ENCODE measurements at places on chromosomes 5 and 9. TPM values are rescaled to one million over a fixed set of nuclear protein-coding genes. Genes with fewer than 3 reads are reported as not detected.

RLN1 gene
- total RNA-seq: 0.84 TPM

CFAP157 gene
- total RNA-seq: 0.16 TPM

DNA sequence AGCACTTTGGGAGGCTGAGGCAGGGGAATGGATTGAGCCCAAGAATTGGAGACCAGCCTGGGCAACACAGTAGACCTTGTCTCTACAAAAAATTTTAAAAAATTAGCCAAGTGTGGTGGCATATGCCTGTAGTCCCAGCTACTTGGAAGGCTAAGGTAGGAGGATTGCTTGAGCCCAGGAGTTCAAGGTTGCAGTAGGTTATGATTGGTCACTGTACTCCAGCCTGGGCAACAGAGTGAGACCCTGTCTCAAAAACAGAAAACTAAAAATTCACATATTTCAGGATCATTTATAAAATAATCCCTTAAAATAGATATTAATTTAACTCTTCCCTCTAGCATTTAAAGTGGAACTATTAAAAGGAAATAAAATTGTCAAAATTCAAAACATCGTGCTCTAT is 3.4 kb downstream of the FCHO2 start:
- peaks cover 30% of the 10 kb centered on the region for H3K4me1 ChIP-seq
- no peaks in the 10 kb centered on the region for H3K36me3 ChIP-seq
- H3K27me3 ChIP-seq: peaks cover 4% of the 10 kb centered on the region
- no peak for DNase-seq

PCDHB5 gene
- 3.0 TPM for total RNA-seq

DNA sequence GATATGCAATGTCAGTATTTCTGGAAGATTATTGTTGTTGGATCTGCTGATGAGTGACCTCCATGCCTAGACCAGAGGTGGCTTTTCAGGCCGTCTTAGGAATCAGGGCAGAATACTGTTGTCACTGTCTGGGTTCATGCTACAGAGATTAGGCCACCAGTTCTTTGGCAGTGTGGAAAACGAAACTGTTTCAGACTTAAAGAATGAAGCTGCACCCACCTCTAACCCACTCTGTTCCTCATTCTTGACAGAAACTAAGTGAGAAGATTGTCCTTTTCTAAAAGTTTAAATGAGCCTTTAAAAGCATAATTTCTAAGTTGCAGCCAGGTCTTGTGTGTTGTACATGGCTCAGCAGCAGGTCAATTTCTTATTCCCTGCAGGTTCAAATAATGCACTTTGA is 444.3 kb downstream of the ENC1 start:
- no peak for DNase-seq
- no peak overlapping the region for H3K4me3 ChIP-seq
- H3K4me1 ChIP-seq: peaks cover 21% of the 10 kb centered on the region
- H3K27ac ChIP-seq: no peak overlapping the region
- no peaks in the 10 kb centered on the region for H3K36me3 ChIP-seq

GFI1B gene
- total RNA-seq: not detected

DNA sequence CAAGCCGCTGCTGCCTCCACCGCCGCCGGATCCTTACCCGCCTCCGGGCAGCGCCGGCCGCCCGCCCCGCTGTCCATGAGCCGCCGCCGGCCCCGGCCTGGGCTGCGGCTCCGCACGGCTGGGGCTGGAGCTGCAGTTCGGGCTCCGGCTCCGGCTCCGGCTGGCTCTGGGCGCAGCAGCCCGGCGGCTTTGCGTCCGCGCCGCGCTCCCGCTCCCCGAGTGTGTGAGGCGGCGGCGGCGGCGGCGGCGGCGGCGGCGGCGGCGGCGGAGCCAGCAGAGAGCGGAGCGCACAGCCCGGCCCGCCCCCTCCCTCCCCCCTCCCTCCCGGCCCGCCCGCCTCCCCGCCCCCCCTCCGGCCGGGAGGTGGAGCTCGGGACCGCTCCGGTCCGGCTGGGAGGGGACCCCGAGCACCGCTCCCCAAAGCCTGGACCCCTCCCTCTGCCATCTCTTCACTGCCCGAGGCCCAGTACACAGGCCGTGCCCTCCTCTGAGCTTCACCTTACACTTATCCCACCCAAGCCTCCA is at the start of gene PCDH1:
PCDH1 (minus strand) TSS at position 225 of the 525 bp plus-strand sequence; CDS start at position 77, 148 bp downstream.
- H3K4me1 ChIP-seq: peaks cover 73% of the 10 kb centered on the region
- H3K27me3 ChIP-seq: peaks cover 58% of the 10 kb centered on the region
- peak within 1 kb of the TSS; percentile 30 for H3K27ac ChIP-seq

SEMA5A gene
- 31.9 TPM for total RNA-seq

NUTM2F gene
- total RNA-seq: 0.09 TPM

DNA sequence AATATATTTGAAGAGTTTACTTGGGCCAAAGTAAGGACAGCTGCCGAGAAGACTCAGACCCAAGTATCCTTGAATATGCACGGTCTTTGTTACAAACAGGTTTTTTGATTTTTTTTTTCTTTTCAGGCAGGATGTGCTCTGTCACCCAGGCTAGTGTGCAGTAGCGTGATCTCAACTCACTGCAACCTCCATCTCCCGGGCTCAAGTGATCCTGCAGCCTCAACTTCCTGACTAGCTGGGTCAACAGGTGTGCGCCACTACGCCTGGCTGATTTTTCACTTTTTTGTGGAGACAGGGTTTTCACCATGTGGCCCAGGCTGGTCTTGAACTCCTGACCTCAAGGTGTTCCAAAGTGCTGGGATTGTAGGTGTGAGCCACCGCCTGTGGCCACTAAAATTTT is 27.4 kb downstream of the JMY start:
- H3K27me3 ChIP-seq: no peaks in the 10 kb centered on the region
- no peak overlapping the region for H3K27ac ChIP-seq
- H3K4me3 ChIP-seq: no peak overlapping the region
- no peaks in the 10 kb centered on the region for H3K36me3 ChIP-seq
- DNase-seq: no peak
- H3K4me1 ChIP-seq: peaks cover 11% of the 10 kb centered on the region

- no peak overlapping the region for H3K4me3 ChIP-seq
- peaks cover 5% of the 10 kb centered on the region for H3K4me1 ChIP-seq
- no peak for DNase-seq
- no peaks in the 10 kb centered on the region for H3K27me3 ChIP-seq
- H3K27ac ChIP-seq: no peak overlapping the region
- no peaks in the 10 kb centered on the region for H3K36me3 ChIP-seq
Observed at GRCh38 chr5:65866837-65867521, 59.4 kb upstream of the ERBIN start.

- peaks cover 7% of the 10 kb centered on the region for H3K4me1 ChIP-seq
- peaks cover 30% of the 10 kb centered on the region for H3K36me3 ChIP-seq
- no peak for DNase-seq
- no peaks in the 10 kb centered on the region for H3K27me3 ChIP-seq
Observed at GRCh38 chr9:97293207-97293721, 14.2 kb upstream of the CCDC180 start.

DNA sequence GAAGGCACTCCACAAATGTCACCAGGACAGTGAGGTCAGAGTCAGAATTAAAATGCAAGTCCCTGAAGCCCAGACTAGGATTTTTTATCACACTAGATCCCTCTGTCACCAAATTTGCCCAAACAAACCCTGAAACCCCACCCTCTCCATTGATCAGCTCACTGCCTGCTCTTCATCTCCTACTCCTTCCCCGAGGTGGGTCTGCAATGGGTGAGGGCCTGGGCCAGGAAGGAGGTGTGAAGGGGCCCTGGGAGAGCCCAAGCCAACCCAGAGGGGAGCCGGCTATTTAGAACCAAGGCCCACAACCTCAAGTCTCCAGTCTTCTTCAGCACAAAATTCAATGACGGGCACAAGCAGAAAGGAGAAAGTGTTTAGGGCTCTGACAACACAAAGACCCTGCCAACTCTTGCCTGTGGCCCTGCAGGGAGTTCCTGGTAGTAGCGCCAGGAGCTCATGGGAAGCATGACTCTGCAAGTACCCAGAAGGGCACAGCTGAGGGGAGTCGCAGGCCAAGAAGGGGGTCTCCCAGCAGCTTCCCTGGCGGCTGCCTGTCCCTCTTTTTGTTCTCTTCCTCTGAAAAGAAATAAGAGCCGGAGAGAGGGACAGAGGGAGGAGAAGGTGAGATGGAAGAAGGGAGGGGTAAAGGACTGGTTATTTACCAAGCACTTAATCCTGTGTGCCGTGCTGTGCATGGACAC is 5.5 kb downstream of the FOXI1 start:
- no peaks in the 10 kb centered on the region for H3K27me3 ChIP-seq
- DNase-seq: no peak
- H3K4me3 ChIP-seq: no peak overlapping the region
- peaks cover 12% of the 10 kb centered on the region for H3K4me1 ChIP-seq

- H3K4me1 ChIP-seq: peaks cover 23% of the 10 kb centered on the region
- H3K27ac ChIP-seq: peak overlapping the region; percentile 93
- peak; percentile 29 for DNase-seq
- H3K36me3 ChIP-seq: no peaks in the 10 kb centered on the region
- no peaks in the 10 kb centered on the region for H3K27me3 ChIP-seq
Observed at GRCh38 chr5:180116077-180116999, 44.8 kb upstream of the RNF130 start.

DNA sequence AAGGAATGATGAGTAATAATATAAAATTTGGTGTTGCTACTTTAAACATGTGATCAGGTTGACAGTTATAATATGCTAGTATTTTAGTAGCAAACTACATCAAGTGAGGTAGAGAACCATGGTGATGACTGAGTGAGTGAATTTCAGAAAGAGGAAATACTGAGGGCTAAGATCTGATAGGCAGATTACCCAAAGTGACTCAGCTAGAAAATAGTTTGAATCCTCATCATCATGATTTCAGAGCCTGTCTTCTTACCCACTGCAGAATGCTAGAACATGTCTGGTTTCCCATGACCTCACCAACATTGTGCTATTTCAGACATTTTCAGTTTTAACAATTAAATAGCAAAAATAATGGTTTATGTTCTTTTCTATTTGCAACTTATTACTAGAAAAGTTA is 602.1 kb downstream of the TAF11L14 start:
- no peak overlapping the region for H3K27ac ChIP-seq
- no peaks in the 10 kb centered on the region for H3K4me1 ChIP-seq
- H3K27me3 ChIP-seq: no peaks in the 10 kb centered on the region
- no peak for DNase-seq
- no peak overlapping the region for H3K4me3 ChIP-seq

FAM78A gene
- total RNA-seq: 4.4 TPM

- H3K36me3 ChIP-seq: no peaks in the 10 kb centered on the region
- H3K4me1 ChIP-seq: peaks cover 11% of the 10 kb centered on the region
- H3K27me3 ChIP-seq: no peaks in the 10 kb centered on the region
- peak overlapping the region; percentile 6 for H3K27ac ChIP-seq
Observed at GRCh38 chr5:5306696-5307095, 115.8 kb upstream of the ICE1 start.

DNA sequence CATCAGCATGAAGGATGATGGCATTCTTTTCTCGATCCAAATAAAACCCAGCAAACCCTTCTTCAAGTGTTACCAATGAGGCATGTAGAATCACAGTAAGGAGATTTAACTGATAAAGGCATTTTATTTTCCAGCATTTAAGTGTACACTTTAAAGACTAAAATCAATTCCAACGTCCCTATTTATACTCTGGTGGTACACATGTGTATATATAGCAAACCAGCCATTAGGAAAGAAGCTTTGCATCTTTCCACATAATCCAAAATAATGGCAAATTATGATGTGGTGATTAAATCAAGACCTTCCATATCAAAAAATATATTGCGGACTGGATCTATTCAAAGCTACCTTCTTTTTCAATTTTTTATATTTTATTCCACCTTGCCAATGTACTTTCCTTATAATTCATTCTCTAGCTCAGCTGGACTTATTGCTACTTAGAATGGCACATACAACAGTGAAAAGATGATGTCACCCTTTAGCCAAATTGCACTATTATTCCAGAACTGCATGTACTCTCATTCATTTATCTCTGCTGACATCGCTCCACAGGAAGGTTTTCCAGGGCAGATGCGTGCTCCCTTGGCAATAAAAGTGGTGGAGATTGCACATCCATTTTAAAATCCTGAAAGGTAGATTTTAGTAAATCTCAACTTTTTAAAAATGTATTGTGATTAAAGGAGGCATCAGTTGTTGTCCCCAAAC is 63.3 kb upstream of the SLC30A5 start:
- no peak overlapping the region for H3K4me3 ChIP-seq
- H3K36me3 ChIP-seq: no peaks in the 10 kb centered on the region
- DNase-seq: no peak

UBAC1 gene
- total RNA-seq: 51.9 TPM

Data from neural crest cell (in vitro differentiated cells).